ENCODE measurements at places on chromosomes 5 and 9. TPM values are rescaled to one million over a fixed set of nuclear protein-coding genes. Genes with fewer than 3 reads are reported as not detected.

Gene TYRP1
- total RNA-seq = not detected

Gene GABRB2
- 0.75 TPM for total RNA-seq

Gene SIT1
- 0.82 TPM for total RNA-seq

Gene AP3S1
- total RNA-seq = 119 TPM

Gene TMEM171
- total RNA-seq = not detected

Gene GADD45G
- 5.5 TPM for total RNA-seq

Gene CTXN3
- total RNA-seq = not detected

Gene CACFD1
- total RNA-seq = 3.3 TPM

Gene SERF1B
- 22.0 TPM for total RNA-seq

Gene BTNL8
- total RNA-seq = 0.34 TPM

Gene SHROOM1
- total RNA-seq = 0.49 TPM

Gene PDZD2
- 91.4 TPM for total RNA-seq

Gene FOXI1
- not detected for total RNA-seq

Gene PAEP
- not detected for total RNA-seq

Gene DMGDH
- 12.6 TPM for total RNA-seq

Gene ACSL6
- not detected for total RNA-seq

Gene C1QTNF2
- 0.68 TPM for total RNA-seq

Gene GCNT4
- 1.5 TPM for total RNA-seq

Gene ASPN
- total RNA-seq = 18.4 TPM

Gene CLIC3
- total RNA-seq = 1.8 TPM

Gene OR1J2
- total RNA-seq = not detected

Gene SPOCK1
- 70.5 TPM for total RNA-seq

Gene DPYSL3
- 38.6 TPM for total RNA-seq

Data from subcutaneous adipose tissue (tissue), 4 donors.